CD4-positive, alpha-beta T cell treated with Interleukin-4 for 4 hours (primary cell): ENCODE measurements at places on chromosomes 4 and X.

GRCh38 chr4:67779631-67780030 lies 25.4 kb upstream of the GNRHR start:
- DNase-seq = no peak

- no peak for DNase-seq
Measured at GRCh38 chr4:54228056-54228527, 1.0 kb upstream of the PDGFRA start.

DNA sequence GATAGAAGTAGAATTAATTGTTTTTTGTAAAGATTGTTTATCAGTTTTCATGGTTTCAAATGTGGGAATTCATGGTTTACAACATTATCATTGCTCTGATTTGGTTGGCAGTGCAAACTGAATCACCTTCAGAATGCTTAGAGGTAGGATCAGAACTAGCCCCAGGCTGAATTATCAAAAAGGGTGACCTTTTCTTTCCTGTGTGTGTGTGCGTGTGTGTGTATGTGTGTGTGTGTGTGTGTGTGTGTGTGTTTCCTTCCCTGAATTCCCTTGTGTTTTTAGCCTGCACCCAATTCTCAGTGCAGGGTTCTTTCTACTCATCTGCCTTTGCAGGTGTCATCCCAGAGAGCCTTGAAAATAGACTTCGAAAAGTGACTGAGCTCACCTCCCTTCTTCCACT lies 125.0 kb downstream of the BMPR1B start:
- no peak for DNase-seq

DNA sequence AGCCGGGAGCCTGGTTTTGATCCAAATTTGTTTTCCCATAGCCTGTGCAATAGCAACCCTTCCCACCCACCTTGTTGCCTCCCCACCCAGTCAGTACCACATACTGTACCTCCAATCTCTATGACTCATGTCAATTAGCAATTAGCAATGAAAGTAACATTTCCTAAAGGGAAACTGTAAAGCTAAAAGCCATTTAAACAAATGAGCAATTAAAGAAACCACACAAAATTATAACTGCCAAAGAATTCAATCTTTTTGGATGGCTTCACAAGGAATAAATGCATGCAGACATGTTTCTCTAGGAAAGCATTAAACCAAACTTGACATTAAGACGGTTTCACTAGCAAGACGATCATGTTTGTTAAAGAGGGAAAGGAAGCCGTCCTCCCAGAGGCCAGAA lies 169.0 kb upstream of the MAP3K15 start:
- DNase-seq = no peak

DNA sequence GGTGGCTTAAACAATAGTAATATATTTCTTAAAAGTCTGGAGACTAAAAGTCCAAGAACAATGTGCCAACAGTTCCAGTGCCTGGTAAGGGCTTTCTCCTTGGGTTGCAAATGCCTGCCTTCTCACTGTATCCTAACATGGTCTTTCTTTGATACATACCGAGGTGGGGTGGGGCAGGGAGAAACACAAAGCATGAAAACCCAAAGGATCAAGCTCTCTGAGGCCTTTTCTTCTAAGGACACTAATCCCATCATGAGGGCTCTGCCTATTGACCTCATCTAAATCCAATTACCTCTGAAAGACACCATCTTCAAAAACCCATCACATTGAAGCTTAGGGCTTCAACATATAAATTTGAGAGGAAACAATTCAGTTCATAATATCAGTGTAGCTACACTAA lies 311.3 kb downstream of the GRID2 start:
- DNase-seq = no peak

DNA sequence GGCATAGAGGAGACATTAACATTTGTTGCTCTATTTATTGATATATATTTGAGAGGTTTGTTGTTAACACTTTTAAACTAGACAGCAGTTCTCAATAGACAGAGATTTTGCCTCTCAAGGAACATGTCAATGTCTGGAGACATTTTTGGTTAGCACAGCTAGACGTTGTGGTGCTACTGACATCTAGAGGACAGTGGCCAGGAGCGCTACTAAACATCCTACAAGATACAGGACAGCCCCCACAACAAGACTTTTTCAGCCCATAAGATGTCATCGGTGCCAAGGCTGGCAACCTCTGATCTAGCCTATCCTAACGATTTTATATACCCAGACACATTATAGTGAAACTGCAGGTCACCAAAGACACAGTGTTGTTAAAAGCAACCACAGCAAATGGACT lies 18.4 kb upstream of the CTSO start:
- DNase-seq = no peak

- DNase-seq = peak; percentile 48
Measured at GRCh38 chr4:67746797-67747495, 7.2 kb downstream of the GNRHR start.

- no peak for DNase-seq
Measured at GRCh38 chr4:110265001-110265400, 66.6 kb upstream of the ELOVL6 start.

GRCh38 chr4:37451656-37452055 lies 207.1 kb downstream of the NWD2 start:
- DNase-seq = no peak

GRCh38 chr4:10030972-10031667 lies 9.8 kb upstream of the SLC2A9 start:
- DNase-seq = no peak

GRCh38 chr4:11134705-11135104 lies 294.0 kb downstream of the HS3ST1 start:
- DNase-seq = no peak
